ENCODE measurements at places on chromosomes 4 and X.

GRCh38 chr4:69830560-69831269 is 29.2 kb downstream of the SULT1E1 start:
- no peak for DNase-seq

DNA sequence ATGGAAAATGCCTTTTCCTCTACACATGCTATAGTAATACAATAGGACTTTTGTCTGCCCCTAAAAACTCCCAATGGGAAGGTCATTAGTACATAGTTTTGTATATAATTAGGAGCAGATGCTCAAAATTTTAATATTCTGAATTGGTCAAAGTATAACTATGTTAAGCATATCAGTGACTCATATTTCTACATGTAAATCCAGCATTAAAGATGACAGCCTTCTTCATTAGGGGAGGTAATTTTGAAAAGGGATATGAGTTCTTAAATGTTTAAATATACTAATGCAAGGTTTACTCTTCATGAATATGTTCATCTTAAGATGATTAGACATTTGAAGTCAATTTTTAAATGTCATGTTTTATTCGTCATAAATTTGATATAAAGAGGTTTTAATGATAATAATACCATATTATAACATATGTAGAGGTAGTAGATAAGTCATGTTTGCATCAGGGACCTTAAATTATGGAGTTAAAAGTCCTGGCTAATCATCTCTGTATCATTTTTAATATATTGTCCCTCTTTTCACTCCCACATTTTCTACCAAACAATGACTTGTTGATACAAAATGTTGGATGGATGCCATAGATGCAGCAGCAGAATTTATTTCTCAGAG is 218.8 kb downstream of the STPG2 start:
- no peak for DNase-seq

- DNase-seq: no peak
Observed at GRCh38 chr4:97367878-97368277, 775.4 kb downstream of the STPG2 start.

DNA sequence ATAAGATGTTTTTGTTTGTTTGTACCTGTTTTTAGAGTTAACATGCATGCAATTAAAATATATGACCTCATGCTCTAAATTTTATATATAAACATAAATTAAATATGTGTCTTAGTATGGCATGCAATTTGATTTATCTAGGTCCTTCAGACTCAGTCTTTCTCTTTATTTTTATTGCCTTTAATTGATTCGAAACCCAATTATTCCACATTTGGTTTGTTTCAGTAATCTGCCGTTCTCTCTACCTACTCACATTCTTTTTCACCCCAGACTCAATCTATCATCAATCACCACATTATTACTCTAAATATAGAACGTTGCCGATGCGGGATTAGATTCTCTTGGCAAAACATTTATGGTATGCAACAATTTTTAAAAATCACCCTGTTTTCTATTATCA is 1492.8 kb downstream of the RAPGEF2 start:
- no peak for DNase-seq

DNA sequence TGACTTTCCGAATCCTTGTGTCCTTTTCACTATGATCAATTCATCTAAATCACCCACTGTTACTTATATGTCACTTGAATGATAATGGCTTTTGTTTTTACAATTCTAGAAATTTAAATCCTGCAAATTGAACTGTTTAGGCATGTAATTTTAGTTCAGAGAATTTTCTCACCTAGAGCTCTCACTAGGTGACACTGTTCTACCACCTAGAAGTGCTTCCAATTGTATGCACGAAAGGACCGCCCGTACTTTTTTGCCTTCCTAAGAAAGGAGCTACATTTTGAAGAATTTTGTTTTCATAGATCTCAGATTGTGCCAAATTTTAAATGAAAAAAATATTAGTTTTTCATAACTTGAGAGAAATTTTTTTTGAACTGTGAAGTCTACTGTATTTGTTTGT is 481.6 kb upstream of the FSTL5 start:
- DNase-seq: no peak

DNA sequence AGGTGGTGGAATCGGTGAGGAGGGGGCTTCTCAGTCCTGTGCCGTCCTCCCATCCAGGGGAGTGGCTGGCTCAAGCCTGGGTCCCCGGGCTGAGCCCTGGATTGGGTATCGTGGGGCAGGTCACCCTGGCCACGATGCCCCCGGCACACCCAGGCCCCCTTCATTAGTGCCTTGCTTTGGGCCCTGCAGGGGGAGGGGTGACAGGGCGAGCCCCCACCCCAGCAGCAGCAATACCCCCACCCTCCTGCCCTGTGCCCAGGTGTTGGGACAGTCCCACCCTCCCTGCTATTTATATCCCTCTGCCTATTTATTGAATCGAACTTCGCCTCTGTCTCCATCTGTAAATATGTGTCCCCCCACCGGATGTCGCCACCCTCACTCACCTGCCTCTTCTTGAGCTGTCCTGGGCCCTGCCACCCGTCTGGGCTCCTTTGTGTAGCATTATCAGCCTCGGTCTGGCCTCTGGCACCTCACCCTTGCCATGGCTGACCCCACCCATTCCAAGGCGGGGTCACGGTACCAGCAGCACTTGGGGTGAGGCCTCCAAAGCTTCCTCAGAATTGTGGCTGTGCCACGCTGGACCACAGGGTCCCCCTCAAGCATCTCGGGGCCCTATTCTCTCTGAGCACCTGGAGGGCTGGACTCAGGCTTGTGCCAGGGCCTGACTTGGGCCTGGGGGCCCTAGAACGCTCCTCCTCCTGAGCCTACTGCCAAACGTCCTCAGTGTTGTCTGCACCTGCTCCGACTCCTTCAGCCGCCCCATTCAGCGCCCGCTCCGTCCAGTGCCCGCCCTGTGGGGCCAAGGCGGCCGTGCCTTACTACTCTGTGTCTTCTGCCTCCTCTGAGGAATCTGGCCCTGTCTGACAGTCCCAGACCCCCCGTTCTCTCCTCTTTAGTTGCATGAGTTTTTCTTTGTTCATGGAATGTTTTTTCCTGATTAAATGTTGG is 6.1 kb downstream of the LAGE3 start:
- no peak for DNase-seq

- no peak for DNase-seq
Observed at GRCh38 chr4:20251031-20251795, 492 bp upstream of the SLIT2 start.
